Breast epithelium (tissue), 4 donors: ENCODE measurements at places on chromosomes 7 and 10. TPM values are rescaled to one million over a fixed set of nuclear protein-coding genes. Genes with fewer than 3 reads are reported as not detected.

The SEMA4G gene
- 2.9 TPM for total RNA-seq

The WNT16 gene
- total RNA-seq: not detected

DNA sequence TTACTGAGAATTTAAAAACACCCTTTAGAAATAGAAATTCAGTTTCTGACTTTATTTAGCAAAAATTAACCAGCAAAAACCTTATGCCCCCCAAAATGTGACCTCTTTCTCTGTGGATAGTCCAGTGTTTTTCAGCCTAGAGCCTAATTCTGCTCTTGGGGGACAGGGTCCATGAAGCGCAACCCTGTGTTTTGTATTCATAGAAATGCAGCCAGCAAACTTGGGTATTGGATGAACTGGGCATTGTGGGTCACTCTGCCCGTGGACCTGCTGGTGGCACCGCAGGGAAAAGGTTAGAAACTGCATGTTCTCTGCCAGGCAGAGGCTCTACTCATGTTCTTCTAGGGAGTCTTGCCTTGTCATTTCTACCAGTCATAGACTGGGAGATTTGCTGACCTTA lies 787.4 kb upstream of the C7orf33 start:
- no peak for DNase-seq

DNA sequence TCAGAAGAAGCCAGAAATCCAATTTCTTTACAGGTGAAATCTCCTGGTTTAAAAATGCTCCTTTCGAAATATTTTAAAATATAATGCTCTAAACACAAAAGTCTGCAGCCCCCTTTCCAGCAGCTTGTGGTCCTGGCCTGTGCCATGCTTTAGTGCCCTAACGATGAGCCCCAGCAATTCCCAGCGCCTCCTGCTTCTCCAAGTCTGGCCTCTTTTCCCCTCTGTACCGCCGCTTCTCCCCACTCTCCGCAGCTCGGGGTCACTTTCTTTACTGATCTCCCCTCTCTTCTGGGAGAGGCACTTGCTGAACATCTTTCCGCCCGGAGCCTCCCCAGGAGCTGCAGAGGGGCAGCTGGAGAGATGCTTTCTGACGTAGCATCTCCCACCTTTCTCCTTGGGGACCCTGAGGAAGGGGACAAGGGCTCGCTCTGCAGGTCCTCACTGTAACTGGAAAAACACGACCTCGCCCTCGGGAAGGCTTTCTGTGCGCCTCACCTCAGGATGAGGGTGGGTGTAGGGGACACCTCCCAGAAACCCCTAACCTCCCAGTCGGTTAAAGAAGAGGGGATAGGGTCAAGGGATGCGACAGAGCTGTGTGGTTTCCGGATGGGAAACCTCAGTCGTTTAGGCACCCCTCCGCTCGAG lies 565 bp upstream of the INA start:
- DNase-seq: no peak

DNA sequence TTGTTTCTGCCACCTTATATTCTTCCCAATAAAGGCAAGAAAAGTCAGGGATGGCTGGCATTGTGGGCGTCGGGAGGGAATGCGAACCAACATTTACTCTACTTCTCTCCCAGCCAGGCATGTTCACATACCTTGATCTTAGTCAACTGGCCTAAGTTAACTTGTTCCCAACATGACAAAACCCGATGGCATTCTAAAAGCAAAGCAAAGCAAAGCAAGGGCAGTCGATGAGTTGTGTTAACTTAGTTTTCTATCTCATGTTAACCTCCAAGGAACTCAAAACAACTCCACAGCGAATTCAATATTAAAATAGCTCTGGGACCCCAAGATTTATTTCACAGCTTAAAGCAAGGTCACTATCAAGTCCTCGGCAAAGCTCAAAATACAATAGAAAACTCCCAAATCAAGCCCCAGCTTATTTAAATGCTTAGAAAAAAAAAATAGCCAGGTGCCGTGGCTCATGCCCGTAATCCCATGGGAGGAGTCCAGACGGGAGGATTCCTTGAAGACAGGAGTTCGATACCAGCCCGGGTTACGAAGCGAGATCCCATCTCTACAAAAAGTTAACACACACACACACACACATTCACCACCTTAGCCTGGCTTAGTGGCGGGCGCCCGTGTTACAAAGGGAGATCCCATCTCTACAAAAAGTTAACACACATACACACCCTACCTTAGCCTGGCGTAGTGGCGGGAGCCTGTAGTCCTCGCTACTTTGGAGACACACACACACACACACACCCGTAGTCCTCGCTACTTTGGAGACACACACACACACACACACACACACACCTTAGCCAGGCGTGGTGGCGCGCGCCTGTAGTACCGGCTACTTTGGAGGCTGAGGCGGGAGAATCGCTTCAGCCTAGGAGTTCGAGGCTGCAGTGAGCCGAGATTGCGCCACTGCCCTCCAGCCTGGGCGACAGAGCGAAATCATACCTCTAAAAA lies 901 bp upstream of the CCNY start:
- no peak for DNase-seq

DNA sequence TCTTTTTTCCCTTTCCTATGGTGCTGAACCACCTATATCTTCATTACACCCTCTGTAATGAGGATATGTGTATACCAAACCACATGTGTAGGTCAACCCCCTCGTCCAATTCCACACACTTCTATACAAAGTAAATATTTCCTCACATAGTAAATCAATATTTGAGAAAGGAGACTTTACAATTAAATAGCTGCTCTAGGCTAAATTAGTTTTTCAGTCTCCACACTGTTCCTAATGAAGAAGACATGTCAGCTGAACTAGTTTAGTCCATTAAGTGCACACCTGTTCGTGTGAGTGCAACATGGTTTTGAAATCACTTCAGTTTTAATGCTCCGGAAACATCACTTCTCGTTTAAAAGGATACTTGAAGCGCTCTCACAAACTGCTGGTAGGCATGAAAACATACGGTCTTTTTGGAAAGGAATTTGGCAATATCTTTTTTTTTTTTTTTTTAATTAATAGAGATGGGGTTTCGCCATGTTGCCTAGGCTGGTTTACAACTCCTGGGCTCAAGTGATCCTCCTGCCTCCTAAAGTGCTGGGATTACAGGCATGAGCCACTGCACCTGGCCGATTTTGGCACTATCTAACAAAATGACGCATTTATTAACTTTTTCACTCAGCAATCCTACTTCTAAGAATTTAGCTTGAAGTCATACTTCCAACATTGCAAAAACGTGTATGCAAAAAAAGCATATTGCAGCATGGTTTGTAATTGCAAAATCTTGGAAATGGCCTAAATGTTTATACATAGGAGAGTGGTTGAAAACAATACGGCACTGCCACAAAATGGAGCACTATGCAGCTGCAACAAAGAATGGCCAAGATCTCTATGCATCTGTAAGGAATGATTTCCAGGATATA lies 2.1 kb upstream of the XRCC2 start:
- DNase-seq: no peak

DNA sequence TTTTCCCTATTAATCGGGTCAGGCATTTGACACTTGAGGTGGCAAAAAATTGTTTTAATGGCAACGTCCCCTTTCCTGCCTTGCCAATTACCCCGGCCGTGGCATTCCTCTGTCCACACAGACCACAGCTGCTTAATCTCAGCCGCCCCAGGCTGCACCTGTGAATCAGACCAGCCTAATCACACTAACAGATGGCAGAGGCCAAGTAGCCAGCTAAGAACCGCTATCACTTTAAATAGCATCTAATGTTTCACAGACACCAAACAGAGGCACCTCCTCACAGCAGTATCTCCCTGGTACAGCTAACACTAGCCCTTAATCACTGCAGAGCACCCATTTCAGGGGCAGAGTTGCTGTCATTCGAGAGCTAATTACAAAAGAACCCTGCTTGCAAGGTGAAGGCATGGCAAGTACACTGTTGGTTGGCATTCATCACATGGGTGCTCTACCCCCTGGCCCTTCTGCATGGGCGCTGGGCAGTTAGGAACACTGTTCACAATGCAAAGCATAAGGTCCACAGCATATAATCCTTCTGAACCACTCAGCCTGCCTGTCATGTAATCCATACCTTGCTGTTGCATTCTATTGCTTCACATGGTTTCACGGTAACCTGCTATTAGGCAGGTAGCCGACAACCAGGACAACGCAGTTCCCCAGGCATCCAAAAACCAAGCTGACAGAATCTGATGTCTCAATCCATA lies 38.8 kb downstream of the FGFR2 start:
- no peak for DNase-seq

GRCh38 chr7:13800694-13801448 lies 188.6 kb downstream of the ETV1 start:
- DNase-seq: no peak
